Fibroblast of upper back skin (primary cell): ENCODE measurements at places on chromosomes 13 and 19.
A peak's percentile ranks its signal among the peaks of the same experiment; 100 is the strongest.

DNA sequence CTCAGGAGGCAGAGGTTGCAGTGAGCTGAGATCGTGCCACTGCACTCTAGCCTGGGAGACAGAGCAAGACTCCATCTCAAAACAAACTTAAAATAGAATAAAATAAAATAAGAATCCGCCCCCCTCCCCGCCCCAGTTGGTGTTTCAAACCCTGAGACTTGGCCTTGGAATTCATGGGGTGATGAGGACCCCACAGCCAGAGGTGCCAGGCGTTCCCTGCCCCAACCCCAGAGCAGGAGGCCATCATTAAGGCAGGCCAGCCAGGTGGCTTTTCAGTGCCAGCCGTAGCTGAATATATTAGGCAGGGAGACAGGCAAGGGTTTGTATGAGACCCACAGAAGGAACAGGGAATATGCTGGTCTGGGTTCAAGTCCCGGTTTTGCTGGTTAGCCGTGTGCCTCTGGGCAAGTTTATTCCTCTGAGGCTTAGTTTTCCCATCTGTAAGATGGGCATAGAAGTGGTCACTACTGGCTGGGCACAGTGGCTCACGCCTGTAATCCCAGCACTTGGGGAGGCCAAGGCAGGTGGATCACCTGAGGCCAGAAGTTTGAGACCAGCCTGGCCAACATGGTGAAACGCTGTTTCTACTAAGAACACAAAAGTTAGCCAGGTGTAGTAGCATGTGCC is 12.3 kb downstream of the HPN start:
- no peak for DNase-seq

DNA sequence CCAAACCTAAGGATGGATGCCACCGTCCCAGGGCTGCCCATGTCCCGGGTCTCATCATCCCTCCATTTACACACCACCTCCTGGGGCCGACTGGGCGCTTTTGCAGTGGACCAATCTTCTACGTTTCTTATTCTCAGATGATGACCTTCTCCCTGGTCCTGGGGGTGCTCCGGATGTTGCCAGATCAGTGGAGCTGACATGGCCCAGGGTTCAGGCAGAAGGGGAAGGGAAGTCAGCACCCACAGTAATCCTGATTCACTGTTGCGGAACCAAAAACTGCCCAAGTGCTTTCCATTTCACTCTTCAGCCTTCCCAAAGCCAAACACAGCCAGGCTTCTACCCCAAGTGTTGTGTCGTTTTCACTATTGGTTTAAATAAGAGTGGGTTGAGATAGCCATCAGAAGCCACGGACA is 29.8 kb downstream of the RAB20 start:
- no peak for DNase-seq

DNA sequence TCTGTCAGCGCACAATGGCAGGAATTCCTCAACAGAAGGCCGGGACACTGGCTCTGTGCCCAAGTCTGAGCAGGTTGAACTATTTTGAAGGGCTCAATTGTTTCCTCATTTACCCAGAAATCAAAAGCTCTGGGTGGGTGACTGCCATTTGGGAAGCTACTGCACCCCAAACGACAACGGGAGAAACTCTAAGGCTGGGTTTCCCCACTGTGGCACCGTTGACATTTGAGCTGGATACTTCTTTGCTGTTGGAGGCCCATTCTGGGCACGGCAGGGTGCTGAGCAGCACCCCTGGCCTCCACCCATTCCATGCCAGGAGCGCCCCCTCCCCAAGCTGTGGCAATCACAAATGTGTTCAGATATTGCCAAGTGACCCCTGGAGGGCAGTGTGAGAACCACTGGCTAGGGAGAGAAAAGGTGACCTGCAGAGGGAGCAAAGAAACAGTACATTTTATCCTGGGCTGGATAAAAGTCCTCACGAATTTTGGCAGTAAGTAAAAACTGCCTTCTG is 62.5 kb downstream of the RFX2 start:
- no peak for DNase-seq

- DNase-seq: no peak
Measured at GRCh38 chr19:39995794-39996193, 1.1 kb upstream of the ZNF546 start.

DNA sequence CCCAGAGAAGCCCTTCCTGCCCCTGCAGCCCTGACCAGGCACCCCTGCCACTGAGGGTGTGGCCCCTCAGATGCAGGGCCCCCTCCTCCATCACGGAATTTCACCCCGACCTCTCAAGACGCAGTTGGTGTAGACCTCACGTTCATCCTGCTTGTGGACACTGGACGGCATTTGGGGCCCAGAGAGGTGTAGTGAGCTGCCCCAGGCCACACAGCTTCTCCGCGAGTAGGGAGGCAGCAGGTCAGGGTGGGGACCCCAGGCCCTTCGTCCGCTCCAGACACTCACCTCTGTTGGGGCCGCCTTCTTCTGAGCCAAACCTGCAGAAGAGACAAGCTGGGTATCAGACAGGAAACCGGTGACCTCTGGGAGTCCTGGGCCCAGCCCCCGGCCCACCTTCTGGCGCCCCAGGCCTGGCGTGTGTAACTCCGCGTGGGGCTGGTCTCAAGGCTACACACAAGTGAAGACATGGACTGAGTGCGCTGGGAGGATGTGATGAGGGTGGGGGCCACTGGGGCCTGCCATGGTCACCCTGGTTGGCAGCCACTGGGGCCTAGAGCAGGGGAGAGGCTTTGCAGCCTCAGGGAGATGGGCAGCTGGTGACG is 33.1 kb downstream of the PIP5K1C start:
- no peak for DNase-seq

DNA sequence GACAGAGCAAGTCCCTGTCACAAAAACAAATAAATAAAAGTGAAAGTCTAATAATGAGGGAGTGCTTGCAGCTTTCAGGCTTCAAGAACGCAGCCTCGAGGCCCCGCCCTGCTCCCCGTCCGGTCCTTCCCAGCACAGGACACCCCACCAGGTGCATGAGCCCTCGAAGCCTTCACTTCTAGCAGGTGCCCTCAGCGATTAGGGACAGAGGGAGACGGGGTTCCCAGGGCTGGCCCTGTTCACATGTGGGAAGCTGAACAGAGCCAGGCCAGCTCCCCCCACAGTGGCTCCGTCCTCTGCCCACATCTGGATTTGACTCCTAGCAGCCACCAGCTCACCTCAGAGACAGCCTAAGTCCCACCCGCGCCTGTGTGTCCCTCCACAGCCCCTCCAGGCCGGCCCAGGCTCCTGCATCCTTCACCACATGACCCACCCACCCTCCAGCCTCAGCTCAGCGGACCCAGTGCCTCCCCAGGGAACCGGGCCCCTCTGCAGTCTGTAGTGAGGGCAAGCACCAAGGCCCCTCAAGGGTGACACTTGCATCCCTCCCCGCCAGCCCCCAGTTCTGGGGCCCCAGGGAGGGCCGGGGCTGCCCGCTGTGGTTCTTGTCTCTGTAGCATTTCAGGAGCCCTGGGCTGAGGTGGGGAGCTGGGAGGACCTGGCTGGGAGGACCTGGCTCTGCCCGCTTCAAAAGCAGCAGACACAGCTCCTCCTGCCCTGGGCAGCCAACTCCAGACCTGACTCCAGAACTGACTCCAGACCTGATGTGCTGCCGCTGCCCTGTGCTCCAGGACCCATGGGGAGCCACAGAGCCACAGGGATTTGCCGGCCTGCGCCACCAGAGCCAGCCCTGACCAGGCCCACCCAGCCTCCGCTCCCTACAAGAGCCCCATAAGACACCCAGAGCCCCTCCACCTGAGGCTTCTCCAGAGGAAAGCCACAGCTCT is 27.2 kb downstream of the GPX4 start:
- no peak for DNase-seq

- peak; percentile 79 for DNase-seq
Measured at GRCh38 chr19:49817964-49818648, at the start of gene MED25. MED25 (plus strand) TSS chr19:49818289; CDS start chr19:49818342, 53 bp downstream.

DNA sequence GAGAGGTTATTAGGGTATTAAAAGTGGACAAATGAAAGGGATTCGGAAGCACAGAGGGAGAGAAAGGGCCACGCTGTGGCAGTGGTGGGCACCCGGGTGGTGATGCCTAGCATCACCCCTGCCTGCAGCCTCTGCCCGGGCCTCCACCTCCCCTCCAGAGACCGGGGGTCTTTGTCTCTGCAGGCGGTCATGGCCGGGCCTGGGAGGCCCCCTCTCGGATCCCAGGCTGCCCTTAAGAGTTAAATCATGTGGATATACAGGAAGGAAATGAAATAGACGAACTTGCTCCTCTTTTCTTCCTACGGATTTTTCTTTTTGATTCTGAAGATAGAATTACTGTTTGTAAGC is 319.6 kb downstream of the ZNF536 start:
- DNase-seq: no peak

GRCh38 chr19:39327363-39328045 is 6.8 kb upstream of the LRFN1 start:
- no peak for DNase-seq

DNA sequence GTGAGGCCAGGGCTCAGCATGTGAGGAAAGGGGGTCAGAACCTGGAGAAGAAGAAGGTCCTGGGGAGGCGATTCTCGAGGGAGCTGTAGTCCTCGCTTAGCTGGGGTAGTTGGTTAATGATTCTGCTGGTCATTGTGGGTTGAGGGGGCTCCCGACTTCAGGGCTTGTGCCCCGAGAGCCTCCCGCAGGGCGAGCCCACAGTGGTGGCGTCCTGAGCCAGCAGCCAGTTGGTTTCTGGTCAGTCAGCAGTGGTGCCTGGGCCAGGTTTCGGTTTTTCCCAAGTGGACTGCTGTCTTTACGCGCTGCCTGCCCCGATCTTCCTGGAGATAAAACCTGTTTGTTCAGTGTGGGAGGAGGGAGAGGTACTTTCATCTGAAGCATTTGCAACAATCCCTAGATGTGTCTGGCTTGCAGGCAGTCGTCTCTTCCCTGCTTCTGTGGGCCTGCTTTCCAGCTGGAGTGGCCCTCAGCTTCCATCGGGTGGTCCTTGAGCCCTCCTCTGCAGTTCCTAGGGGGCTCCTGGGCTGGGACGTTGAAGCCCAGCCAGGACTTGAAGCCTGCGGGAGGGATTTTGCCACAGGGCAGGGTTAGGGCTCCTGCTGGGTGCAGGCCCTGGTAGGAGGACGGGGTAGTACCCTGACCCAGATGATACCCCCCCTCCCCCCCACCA is 3.2 kb downstream of the PTBP1 start:
- DNase-seq: no peak

GRCh38 chr19:34429553-34429952 is 1.4 kb downstream of the UBA2 start:
- no peak for DNase-seq

DNA sequence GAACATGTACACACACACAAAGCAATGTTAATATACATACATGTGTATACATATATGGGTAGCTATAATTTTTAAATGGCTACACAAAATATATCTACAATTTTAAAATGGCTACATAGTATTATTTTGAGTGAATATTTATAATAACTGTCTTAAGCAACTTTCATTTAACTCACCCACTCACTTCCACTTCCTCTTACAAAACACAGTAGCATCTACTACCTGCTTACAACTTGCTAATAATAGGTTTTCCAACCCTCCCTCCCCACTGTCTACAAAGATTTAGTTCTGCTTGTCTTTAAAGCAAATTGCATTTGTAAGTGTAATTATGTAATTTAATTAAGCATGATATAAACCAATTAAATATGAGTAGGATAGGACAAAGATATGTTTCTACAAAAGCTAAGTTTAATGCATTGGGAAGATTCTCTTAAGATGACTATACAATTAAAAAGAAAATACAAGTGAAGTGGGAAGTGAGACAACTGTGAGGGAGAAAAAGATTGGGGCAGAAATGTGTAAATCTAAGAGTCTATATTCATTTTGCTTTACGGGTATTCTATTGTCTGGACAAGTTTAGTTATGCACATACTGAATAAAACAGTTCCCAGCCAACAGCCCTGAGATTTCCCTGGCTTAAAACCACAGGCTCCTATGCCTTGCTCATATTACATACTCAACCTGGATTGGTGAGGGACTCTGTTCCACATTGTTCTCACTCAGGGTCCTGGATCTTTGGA is 583.1 kb downstream of the EFNB2 start:
- no peak for DNase-seq

GRCh38 chr13:71629167-71629566 is 237.8 kb downstream of the DACH1 start:
- DNase-seq: no peak

GRCh38 chr13:102679449-102680132 is 15.3 kb downstream of the METTL21C start:
- no peak for DNase-seq

DNA sequence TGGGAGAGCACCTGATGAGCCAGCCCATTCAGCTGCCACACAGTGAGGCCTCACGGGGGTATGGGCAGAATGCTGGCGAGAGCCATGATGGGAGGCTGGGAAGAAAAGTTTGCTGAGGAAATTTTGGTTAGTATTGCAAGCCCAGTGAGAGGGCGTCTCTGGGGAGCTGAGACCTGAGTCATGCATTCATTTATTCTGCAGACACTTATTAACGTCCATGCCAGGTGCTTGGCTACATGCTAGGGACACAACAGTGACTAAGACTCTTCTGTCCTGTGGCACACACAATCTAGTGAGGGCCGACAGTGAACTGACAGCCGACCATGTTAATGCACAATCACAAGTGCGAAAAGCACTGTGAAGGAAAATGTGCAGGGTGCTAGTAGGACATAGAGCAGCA is 27.2 kb downstream of the WDR62 start:
- peak; percentile 12 for DNase-seq

DNA sequence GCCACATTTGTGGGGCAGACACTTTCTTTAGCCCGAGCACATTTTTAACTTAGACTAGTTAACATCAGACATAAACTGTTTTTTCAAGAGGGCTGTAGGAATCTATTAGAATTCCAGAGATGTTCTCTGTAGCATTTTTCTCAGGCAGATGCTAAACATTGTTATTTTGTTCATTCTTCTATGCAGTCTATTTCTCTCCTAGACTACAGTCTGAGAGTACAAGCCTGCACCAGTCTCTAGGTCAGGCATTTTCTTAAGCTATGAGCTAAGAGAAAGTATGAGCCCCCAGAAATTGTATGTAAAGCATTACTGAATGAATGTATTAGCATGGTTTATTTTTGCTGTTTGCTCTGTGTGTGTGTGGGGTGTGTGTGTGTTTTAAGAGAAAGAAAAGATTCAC is 923 bp upstream of the C13orf42 start:
- no peak for DNase-seq

DNA sequence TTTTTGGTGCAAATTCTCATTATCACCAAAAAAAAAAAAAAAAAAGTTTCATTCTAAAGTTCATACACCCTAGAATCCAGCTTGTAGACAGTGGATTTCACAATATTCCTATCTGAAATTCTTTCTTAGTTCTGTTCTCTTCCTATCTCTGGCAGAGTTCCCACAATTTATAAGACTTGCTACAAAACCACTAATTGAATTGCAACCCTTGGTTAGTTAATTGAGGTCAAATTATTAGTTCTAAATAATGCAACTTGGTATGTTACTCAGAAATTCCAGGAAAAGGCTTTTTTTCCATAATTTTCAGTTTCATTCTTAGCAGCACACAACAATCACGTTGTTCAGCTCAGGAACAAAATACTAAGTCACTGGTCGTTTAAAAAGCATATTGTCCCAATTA is 58.5 kb downstream of the SPATA13 start:
- no peak for DNase-seq

DNA sequence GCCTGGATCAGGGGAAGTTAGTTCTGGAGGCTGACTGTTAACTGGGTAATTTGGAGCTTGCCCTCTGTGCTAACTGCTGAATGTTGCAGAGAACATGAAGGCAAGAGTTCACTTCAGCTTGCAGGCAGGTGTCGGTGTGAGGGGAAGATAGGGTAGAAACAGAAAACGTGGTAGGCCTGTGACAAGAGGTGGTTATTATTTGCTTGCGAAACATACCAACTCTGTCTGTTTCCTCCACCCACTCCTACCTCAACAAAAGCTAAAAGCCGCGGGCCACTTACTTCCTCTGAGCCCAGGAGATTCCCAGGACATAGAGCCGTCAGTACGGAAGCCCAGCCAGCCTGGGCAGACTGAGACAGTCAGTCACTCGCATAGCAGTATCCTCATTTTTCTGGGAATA is 119.2 kb upstream of the ABCC4 start:
- DNase-seq: no peak

- DNase-seq: no peak
Measured at GRCh38 chr19:23571175-23571574, 115.8 kb downstream of the ZNF675 start.
